ENCODE measurements at places on chromosomes 6 and 20. TPM values are rescaled to one million over a fixed set of nuclear protein-coding genes. Genes with fewer than 3 reads are reported as not detected.

DNA sequence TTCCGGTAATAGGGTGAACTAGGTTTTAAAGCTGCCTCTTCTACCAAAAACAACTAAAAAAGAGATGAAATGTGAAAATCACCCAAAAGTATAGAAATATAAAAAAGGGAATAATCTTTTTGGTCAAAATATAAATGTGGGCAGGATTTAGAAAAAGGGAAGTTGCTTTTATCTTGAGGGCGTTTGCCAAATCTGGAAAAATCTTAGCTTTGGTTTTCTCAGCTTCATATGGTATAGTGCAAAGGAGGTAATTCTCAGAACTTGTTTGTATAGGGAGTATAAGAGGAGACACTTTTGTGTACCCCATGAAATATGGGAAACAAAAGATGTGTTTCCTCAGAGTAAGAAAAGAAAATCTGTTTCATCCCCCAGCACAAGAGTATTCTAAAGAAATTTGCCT is 54.2 kb upstream of the TRIM26 start:
- DNase-seq: no peak

DNA sequence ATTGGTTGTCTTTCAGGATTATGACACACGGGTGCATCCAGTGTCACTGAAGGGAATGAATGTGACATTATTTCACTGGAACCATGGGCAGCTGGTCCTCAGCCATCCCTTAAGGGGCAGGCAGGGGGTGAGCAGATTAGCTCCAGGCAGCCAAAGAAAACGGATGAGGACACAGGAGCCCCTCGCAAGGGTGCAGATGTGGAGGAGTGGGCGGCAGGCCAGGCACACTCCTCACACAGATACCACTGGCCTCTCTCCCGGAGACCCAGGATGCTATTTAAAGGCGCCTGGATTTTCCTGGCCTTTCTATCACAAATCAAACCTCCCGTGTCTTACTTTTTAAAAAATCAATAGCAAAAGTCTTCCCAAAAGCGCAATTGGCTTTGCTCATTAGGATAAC is 210.4 kb downstream of the TAF4 start:
- peak; percentile 62 for DNase-seq

GRCh38 chr20:39880890-39881289 is 808.1 kb downstream of the MAFB start:
- DNase-seq: no peak

- DNase-seq: no peak
Observed at GRCh38 chr20:14232650-14233049, 104.8 kb downstream of the FLRT3 start.

DNA sequence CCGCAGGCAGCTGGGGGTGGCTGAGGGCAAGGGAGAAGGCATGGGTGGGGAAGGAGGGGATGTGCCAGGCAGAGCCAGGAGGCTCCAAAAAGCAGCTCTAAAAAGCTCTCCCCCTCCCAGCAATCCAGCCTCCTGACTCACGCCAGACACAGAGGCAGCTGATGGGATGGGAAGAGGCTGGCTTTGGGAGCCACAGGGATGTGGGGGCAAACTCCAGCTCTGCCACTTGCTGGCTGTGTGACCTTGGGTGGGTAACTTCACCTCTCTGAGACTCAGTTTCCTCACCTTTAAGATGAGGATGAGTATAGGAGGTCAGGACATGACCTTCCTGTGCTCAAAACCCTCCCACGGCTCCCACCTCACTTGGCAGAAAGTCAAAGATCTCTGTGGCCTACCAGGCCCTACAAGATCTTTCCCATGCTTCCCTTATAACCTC is 148.9 kb downstream of the CEBPB start:
- DNase-seq: no peak

DNA sequence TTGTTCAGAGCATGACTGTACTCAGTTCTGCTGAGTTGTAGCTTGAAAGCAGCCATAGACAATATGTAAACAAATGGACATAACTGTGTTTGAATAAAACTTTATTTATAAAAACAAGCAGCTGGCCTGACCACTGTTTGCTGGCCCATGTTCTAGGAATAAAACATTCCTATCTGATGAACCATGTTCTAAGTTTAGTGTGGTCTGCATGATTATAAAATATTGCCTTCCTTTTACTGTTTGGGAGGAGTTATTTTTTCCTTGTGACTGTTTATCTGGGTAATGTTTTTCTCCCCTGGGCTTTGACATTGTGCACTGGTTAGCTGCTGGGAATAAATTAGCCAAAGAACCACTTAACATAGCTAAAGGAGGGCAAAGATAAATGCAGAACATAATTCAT is 55.1 kb downstream of the CDS2 start:
- no peak for DNase-seq

GRCh38 chr20:3697588-3698305 is 14.7 kb downstream of the SIGLEC1 start:
- peak; percentile 59 for DNase-seq

GRCh38 chr6:32973144-32974015 is 5.0 kb downstream of the BRD2 start:
- peak; percentile 58 for DNase-seq

DNA sequence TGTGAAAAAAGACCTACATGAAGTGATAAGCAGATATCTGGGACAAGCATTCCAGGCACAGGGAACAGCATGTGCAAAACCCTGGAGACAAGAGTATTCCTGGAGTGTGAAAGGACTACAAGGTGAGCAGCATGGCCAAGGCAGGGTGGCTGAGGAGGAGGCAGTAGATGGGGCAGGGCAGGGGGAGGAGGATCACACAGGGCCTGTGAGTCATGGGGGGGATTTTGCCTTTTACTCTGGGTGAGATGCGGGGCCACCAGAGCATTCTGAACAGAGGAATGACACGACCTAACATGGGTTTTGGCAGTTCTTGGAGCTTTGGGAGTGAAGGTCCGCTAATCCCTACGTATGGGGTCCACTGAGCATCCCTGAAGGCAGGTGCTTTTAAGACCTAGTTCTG is 69.8 kb upstream of the CCN6 start:
- no peak for DNase-seq

DNA sequence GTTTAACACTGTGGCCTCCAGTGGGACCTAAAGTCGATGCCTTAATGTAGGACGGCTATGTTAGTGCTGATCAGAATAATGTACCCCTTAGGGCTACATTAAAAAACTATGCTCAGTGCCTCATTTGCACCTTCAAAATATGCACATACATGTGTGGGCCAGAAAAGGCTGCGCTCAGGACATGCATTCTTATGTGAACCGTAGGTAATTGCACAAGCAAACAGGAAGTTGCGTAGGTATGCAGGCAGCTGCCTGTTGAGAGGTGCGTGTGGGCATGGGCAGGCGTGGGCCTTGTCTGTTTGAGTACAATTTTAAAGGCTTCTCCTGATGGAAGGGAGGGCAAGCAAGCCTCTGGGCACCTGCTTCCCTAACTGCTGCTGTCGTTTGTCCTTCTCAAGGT is 116.2 kb upstream of the JAG1 start:
- DNase-seq: no peak

DNA sequence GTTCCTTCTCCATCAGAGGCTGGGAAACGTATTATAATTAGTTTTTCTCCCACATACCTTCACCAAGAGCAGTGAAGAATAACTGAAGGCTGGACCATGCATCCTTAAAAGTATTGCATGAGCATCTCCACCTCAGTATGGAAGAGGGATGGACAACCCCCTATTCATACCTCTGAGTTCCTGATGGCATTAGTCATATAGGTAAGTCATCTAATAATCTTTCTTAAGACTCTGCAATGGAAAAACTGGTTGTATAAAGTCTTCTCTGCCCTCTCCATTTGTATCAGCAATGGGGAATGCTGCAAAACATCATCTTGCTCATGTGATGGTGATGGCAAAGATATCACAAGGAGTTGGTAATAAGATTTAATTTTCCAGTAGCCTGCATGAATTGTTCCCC is 24.5 kb downstream of the PGM3 start:
- peak; percentile 8 for DNase-seq

DNA sequence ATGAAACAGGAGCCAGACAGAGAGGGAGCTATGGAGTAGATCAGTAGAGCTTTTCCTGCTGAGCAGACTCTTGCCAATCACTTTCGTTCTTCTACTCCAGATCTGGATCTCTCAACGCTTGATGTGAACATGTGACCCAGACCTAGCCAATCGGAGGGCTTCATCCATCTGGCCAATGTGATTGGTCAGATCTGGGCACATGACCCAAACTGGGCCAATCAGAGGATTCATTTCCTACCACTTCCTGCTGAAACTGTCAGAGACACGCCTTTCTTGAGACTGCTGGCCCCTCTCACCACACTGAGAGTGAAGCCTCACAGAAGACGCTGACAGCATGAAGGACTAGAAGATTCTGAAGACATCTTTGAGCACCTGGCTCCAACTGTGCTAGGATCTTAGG is 44.2 kb upstream of the ZMYND8 start:
- DNase-seq: no peak

TFAP2D gene
- not detected for polyA plus RNA-seq

GSTA3 gene
- polyA plus RNA-seq: not detected
